ENCODE measurements at places on chromosomes 4 and X.

GRCh38 chr4:188959424-188959823 is 820.2 kb downstream of the TRIML1 start:
- DNase-seq = no peak

DNA sequence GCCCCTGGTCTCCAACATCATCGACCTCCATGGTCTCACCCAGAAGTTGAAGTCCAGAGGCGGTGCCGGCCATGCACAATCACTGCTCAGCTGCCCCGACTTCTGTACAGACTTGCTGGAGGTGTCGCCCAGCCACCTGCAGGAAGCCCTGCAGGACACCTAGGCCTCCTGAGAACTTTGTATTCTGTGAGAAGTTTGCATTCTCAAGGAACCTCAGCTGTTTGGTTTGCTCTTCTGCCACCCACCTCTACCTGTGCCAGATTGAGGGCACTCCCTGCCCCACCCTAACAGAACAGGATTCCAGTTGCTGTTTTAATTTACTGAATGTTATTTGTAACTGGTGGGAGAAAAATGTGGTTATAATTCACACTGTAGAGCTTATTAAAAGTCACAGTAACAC is 46.8 kb downstream of the TRIM61 start:
- no peak for DNase-seq

GRCh38 chr4:181611946-181612600 is 631.1 kb upstream of the TENM3 start:
- DNase-seq = no peak

- no peak for DNase-seq
These were observed 106.8 kb downstream of the FAT4 start for GRCh38 chr4:125421547-125421946.

DNA sequence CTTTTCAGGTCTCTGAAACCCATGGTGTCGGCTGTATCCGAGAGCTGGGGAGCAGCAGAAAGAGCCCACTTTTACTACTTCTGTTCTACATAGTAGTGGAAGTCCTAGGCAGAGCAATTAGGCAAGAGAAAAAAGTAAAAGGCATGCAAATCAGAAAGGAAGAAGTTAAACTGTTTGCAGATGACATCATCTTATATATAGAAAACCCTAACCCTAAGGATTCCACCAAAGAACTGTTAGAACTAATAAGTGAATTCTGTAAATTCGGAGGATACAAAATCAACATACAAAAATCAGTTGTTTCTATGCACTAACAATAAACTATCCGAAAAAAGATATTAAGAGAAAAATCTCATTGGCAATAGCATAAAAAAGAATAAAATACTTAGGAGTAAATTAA is 95.3 kb downstream of the POLA1 start:
- DNase-seq = no peak

GRCh38 chrX:123871309-123871708 is 11.5 kb downstream of the XIAP start:
- DNase-seq = no peak

- no peak for DNase-seq
These were observed 2229.4 kb upstream of the AGA start for GRCh38 chr4:179671609-179672008.

DNA sequence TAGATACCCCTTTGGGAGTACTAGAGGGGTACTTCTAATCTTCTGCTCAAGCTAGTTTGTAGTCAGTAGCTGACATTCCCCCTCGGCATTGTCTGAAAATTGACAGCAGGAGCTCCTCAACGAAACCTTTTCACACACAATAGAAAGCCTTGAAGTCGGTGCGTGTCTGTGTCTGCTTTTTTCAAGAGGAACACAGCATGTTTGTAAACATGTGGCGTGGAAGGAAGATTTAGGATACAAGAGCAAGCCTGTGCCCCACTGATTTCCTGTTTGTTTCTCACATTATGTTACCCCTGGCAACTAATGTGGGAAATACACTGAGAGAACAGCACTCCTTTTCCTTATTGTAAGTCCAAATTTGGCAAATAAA is 252.6 kb downstream of the ANKRD50 start:
- no peak for DNase-seq

DNA sequence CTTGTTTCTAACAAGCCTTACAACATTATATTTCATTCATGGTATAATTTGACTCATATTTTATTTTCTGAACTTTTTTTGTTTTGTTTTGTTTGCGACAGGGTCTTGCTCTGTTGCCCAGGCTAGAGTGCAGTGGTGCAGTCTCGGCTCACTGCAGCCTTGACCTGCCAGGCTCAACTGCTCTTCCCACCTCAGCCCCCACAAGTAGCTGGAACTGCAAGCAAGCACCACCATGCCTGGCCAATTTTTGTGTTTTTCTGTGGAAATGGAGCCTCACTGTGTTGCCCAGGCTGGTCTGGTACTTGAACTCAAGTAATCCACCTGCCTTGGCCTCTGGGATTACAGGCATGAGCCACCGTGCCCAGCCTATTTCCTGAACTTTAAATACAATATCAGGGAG is 42.5 kb downstream of the GRID2 start:
- DNase-seq = no peak

- no peak for DNase-seq
These were observed 1329.5 kb upstream of the TENM3 start for GRCh38 chr4:180913750-180914149.

GRCh38 chrX:20712811-20713210 is 446.1 kb upstream of the RPS6KA3 start:
- DNase-seq = no peak

DNA sequence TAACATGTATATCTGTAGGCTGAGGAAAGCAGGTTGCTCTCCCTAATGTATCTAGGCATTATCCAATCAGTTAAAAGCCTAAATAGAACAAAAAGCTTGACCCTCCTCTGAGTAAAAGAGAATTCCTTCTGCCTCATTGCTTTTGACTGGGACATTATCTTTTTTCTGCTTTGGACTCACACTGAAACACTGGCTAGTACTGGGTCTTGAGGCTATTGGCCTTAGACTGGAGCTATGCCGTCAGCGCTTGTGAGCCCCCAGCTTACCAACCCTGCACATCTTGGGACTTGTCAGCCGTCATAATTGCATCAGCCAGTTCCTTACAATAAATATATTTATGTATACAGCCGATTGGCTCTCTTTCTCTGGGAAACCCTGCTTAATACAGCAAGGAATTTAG is 206.8 kb upstream of the ARHGAP24 start:
- DNase-seq = no peak

DNA sequence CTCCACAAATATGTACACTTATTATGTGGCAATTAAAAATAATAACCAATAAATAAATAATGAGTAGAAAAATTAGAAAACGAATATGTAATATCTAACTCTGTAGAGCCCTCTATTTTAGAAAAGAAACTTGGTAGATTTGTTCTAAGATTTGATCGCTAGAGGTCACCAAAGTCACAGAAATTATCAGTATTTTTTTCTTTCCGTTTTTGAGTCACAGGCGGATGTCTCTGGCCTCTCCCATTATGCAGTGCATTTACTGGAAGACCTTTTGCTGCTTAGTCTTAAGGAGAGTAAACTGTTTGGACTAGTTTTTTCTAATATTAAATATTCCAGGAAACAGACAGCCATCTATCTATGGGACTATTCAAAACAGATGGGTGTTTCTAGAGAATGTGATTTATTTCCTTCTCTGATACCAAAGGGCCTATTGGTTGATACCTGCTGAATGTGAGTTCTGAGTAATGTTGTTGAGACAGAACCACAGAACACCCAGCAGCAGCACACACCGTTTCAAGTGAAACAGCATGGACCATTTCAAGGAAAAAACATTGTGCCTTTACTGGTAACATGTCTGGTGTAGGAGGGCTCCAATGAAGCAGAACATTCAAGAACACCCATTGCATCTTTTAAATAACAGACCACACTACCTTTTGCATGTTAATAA is 34.0 kb upstream of the GYPA start:
- no peak for DNase-seq

- no peak for DNase-seq
These were observed 8.7 kb upstream of the ALAS2 start for GRCh38 chrX:55039471-55039870.

- DNase-seq = no peak
These were observed 159.0 kb upstream of the CXCL13 start for GRCh38 chr4:77446601-77447000.

DNA sequence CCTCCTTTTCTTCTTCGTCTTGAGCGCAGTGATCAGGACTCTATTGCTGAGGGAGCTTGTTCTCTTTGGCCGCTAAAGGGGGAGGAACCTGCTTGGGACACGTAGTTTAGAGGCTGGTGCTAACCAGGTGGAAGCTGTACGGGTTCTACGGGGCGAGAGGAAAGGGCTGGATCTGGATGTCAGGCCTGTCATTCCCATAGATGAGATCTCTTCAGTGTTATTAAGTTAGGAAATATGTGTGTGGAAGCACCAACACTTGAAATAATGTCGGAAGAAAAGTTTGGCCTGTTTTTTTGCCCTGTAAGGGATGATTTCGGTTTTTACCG is 643 bp downstream of the SRP72 start:
- DNase-seq = no peak

DNA sequence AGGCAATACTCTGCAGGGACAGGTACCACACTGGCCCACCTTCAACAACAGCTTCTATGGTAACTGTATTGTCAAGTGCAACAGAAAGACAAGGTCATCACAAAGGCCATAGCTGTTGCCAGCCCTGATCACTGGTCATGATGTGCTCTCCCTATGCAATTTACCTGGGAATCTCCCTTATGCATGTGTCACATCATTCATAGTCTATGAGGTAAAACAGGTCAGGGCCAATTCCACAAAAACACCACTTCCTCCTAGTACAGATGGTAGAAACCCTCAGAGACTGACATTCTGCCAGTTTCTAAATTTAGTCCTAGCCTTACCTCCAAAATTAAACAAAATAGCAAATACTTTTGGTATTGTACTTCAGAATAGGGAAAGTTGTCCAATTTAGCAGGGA is 132.8 kb downstream of the MGST2 start:
- no peak for DNase-seq

DNA sequence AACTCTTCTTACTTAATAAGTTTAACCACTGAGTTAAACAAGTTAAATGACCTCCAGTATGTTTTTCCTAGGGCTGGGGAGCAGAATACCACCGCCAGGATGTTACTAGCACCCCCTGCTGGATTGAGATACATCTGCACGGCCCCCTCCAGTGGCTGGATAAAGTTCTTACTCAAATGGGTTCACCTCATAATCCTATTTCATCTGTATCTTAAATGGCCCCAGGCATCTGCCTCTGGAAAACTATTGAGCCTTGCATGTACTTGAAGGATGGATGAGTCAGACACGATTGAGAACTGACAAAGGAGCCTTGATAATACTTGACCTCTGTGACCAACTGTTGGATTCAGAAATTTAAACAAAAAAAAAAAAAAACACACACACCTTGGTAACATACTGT is 61.5 kb upstream of the MMAA start:
- no peak for DNase-seq

DNA sequence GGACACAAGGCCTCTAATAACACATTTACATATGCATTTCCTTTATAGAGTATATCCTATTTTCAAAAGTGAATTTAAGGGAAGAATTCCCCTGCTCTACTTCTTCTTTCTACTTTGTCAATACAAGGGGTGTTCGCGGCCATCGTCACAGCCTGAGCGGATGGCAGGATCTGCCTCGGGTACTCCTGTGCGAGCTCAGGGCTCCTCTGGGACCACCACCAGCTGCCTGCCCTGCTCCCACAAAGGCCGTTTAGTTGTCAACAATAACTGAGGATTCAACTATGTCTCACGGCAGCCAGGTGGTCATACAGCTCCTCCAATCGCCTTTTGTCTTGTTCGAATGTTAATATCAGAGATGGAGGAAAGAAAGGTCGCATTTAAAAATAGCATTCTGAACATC is 228.2 kb upstream of the TENM3 start:
- no peak for DNase-seq

- DNase-seq = no peak
These were observed 3.6 kb upstream of the RNF175 start for GRCh38 chr4:153763404-153763803.

DNA sequence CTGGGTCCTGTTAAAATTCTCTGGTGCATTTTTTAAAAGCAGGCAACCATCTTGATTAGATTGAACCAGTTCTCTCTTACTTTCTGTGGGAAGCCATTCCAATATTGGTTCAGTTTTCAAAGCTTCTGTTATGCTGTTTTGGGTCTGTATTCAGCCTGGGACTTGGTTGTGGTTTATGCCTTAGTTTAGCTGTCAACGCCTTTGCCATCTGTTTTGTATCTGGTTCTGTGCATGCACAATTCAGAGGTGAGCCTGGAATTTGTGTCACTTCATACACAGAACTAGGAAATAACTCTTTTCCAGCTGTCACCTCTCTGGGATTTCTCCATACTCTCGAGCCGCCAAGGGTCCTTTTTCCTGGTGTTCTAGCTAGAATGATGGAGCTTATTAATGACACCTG is 46.2 kb downstream of the STAP1 start:
- no peak for DNase-seq

DNA sequence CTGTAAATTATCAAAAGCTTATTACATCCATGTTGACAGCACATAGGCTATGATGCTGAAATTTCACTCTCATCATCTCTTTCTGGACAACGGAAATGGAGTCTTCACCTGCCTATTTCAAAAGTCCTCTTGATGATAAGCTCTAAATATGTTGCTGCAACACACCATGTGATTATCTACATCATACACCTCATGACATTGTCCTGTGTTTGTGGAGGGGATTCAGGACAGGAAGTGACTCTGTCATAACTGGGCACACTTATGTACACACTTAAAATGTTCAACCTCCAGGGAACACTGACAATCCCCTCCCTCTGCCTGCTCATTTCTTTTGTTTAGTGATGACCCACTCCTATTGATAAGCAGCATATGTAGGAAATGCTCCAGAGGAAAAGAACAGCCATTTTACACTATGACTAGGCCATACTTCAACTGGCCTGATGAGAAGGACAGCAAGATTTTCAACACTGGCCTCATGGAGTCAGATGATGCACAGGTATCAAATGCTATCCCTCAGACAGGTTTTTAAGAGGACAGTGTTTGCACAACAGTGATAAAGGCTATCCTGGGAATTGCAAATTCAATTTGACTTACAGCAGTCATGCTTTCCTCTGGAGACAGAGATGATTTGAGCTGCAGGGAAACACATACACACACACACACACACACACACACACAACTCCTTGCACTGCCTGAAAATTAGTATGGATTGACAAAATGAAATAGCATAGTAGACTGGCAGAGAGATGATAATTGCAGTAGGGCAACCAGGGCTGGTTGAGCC is 163.3 kb upstream of the RASGEF1B start:
- peak; percentile 50 for DNase-seq

DNA sequence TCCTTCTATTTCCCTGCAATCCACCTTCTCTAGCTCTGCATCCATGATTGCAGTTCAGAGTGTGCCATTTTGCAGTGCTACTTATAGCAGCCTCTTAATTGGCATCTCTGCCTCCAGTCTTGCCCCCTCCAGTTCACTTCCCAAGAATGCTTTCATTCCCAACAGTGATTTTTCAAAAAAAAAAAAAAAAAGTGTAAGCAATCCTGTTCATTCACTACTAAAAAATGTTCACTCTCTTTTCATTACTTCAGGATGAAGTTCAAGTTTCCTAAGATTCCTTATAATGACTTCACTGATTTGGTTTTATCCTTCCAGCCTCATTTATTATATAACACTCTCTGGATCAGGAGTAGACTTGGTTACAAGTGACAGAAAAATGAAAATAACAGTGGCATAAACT is 124.7 kb upstream of the LNX1 start:
- DNase-seq = no peak

- no peak for DNase-seq
These were observed 23.1 kb downstream of the ANTXR2 start for GRCh38 chr4:80049813-80050534.

Measured in NCI-H187 treated with DMSO at 0.1 percent for 48 hours (cell line).